ENCODE measurements at places on chromosomes 13 and 19. TPM values are rescaled to one million over a fixed set of nuclear protein-coding genes. Genes with fewer than 3 reads are reported as not detected.

The PDCD5 gene
- 111 TPM for polyA plus RNA-seq

The TDRD12 gene
- polyA plus RNA-seq = 1.7 TPM

DNA sequence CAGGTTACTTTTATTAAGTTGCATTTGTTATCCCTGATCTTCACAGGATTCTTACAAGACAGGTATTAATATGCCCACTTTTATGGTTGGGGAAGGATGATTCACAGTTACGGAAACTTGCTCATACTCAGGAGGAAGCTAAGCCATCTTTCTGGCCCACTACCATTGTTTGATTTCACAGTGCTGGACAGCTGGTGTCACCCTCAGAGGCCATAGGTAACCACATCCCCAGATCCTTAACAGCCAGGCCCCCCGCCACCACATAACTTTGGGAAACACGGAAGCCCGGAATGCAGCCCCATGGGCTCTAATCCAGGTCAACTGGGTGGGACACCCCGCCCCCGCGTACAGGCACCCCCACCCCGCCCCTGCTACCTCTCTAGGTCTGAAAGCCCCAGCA is 119.7 kb downstream of the IRS2 start:
- no peak for DNase-seq

DNA sequence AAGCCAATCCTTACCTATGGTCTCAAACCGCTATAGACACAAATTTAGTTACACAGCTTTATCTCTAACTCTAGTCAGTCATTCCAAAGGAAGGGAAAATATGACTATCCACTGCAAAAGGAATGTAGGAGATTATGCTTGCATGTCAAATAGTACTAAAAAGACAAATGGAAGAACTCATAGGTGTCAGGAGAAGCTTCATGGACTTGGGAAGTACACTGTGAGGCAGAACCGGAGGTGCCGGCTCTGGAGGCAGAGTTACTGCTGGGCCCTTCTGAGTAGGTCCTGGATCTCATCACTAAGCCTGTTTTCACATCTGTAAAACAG is 97.5 kb downstream of the FOXO1 start:
- no peak for DNase-seq

DNA sequence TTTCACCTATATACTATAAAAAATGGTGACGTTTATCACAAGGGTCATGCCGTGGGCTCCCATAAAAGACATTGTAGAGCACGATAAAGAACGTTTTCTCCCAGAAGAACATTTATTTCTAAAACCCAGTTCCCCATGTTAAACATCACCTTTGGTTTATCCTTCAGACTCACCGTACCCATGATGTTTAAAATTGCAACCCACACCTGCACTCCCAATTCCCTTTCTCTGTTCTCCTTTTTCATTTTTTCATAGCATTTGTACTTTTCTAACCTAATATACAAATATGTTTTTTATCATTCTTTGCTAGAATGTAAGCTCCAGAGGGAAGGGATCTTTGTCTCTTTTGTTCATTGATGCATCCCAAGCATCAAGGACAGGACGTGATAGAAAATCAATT is 2.0 kb downstream of the RCBTB2 start:
- no peak for DNase-seq
